Uterus (tissue), 4 donors: ENCODE measurements at places on chromosomes 4 and X. TPM values are rescaled to one million over a fixed set of nuclear protein-coding genes. Genes with fewer than 3 reads are reported as not detected.
A peak's percentile ranks its signal among the peaks of the same experiment; 100 is the strongest.

- no peak for DNase-seq
Measured at GRCh38 chr4:110610940-110611831, 11.7 kb downstream of the PITX2 start.

DNA sequence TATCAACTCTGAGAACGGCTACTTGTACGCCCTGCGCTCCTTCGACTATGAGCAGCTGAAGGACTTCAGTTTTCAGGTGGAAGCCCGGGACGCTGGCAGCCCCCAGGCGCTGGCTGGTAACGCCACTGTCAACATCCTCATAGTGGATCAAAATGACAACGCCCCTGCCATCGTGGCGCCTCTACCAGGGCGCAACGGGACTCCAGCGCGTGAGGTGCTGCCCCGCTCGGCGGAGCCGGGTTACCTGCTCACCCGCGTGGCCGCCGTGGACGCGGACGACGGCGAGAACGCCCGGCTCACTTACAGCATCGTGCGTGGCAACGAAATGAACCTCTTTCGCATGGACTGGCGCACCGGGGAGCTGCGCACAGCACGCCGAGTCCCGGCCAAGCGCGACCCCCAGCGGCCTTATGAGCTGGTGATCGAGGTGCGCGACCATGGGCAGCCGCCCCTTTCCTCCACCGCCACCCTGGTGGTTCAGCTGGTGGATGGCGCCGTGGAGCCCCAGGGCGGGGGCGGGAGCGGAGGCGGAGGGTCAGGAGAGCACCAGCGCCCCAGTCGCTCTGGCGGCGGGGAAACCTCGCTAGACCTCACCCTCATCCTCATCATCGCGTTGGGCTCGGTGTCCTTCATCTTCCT, 2.7 kb downstream of the PCDH10 start:
- no peak for DNase-seq

- no peak for DNase-seq
Measured at GRCh38 chr4:26885912-26886274, 25.3 kb downstream of the STIM2 start.

- DNase-seq = no peak
Measured at GRCh38 chrX:40445691-40446090, 135.1 kb upstream of the ATP6AP2 start.

DNA sequence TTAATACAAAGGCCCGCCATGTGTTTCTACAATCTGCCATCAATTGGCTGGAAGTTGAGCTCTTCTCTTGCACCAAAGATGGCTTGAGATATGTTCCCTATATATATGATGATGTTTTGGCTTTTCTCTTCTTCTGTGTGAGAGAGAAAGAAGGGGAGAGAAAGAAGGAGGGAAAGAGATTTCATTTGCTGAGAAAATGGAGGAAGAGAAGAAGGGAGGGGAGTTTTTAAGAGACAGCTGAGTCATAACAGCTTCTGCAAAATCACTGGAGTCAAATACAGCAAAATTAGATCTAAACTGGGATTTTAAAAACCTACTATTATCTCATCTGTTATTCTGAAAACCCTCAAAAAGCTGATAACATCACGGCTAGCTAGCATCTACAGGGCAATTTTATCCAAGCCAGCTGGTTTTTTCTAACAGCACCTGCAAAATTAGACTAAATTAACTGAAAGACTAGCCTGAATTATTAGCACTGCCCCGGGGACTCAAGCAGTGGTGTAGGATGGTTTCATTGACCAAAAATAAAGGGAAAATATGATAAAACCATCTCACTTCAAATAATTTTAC, 647.6 kb upstream of the ACTRT1 start:
- DNase-seq = no peak

MAP3K15 gene
- total RNA-seq = not detected

SPANXN3 gene
- not detected for total RNA-seq

HSFX3 gene
- total RNA-seq = not detected

BEX4 gene
- total RNA-seq = 53.2 TPM

- no peak for DNase-seq
Measured at GRCh38 chr4:30962939-30963338, 242.8 kb downstream of the PCDH7 start.

RBMXL3 gene
- not detected for total RNA-seq

SSX4 gene
- not detected for total RNA-seq

DNA sequence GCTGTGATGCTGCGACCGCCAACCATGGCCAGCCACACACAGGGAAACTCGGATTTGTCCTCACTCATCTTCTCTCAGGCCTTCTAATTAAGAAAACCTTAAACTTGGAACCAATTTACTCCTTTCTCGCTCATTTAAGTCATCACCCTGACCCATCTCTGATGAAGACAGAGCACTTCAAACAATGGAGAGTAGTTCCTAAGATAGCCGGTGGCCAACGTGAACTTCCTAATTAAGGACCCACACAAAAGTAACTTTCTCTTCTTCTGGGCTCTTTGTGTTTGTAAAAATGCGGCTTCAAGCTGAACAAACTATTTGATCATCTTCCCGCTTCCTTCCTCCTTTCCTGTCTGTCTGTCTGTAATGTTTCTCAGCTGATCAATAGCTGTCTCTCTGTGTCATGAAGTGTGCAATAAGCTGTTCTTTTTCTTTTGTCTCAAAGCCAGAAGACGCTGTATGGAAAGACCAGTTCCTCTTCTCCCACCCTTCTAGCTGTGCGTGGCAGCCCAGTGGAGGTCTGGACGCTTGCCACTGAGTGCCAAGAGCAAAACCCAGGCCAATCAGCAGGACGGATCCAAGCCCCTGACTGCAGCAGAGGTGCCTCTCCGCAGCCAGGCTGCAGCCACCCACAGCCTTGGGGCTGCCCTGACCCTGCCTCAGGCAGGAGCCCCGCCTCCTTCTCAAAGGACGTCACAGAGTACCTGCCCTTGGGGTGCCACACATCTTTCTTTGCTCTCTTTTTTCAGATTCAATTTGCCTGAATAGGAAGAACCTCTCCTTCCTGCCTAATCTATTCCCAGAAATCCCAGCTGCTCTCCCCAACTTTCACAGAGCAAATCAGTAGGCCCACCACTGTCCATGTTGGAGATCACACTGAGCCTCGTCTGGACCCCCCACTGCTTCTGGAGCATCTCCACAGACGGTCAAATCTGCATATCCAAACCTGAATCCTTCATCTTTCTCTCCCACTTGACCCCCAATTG, 59.3 kb downstream of the MAML3 start:
- no peak for DNase-seq

- peak; percentile 28 for DNase-seq
Measured at GRCh38 chr4:154626793-154627484, 14.5 kb upstream of the FGG start.

DNA sequence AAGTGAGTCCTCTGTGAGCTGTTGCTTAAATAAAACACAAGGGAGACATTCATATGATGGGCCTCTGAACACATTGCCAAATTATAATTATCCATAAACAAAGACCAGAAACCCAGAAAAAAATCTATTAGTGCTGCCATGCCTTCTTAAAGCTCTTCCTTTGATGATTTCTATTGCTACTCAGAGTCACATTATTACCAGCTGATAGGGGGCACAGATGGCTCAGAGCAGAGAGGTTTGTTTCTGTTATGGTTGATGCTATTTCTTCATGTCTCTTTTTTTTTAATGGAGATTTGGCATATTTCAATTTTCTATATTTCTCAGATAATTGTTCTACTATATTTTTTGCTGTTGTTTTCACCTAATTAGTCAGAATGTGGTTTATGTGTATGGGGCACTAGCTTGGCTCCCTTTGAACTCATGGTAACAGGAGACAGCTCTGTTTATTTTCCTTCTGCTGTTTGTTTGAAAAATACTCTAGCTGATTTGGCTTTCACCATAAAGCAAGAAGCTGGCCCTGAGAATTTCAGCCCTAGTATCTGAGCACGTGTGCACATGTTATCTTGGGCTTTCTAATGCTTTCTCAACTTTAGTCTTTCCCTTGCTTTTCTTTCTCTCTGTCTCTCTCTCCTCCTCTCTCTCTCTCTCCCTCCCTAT, 568.8 kb downstream of the PPARGC1A start:
- DNase-seq = no peak

DNA sequence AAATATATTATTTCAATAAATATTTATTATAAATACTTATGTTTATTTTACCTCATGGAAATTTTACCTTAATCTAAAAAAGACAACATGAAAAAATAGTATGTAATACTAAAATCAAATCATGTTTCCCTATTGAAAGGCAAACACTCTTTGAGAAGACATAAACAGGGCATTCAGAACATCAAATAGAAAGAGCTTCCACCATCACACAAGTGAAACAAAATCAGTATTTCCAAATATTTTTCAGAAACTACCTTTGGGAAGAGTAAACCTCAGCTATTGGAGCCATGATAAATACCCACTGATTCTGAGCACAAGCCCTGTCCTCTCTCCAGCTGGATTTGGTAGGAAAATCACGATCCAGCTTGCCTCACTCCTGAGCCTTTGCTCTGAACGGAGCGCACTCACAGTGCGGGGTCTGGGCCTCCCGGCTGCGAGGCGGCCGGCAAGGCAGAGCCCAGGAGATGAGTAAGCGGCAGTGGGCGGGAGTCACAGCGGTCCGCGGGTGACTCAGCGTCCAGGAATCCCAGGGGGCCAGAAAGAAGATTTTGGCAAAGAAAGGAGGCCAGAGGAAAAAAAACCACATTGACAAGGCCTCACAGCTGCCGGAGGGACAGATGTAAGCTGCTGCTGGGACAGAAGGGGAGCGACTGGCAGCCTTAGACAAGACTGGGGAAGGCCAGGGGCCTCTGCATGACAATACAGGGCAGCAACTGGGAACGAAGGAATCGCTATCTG, 14.7 kb upstream of the ANXA5 start:
- peak; percentile 92 for DNase-seq

DNA sequence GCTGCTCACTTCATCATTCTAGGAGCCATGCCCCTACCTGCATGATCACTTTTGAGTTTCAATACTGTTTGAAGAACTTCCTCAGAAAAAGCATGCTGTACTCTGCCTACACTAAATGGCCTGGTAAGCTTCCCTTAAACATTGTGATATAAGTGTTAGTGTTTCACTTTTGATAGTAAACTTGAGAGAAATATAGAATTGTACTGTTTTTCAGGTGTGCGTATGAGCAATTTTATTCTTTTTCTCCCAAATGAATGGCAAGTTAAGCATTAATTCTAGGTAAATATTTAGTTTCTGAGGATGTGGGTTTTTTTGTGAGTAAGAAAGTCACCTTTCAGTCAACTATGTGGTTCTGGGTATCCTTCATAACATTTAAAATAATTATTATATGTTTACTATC, 484.5 kb downstream of the IL15 start:
- DNase-seq = no peak

KIF4A gene
- 11.1 TPM for total RNA-seq

- DNase-seq = peak; percentile 51
Measured at GRCh38 chrX:72003811-72004750, 93.4 kb downstream of the NHSL2 start.

BEX1 gene
- 12.1 TPM for total RNA-seq

- no peak for DNase-seq
Measured at GRCh38 chr4:92231511-92231910, 72.3 kb upstream of the GRID2 start.

DNA sequence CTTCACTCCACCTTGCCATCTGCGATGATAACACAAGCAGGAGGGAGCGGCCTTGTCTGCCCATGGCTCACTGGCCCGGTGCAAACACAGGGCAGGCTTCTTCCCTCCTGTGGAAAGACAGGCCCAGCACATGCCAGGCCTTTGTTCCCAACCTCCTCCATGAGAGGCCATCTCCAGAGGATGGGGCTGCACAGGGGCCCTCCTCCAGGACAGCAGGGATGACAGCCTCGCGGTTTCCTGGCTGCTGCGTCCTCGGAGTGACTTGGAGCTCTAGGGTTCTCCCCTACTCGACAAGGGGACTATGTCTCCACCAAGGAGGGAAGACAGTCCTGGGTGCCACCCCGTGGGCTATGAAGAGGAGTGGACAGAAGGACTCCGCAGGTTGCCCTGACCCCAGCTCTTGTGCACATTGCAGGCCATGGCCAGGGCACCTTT, 21.8 kb downstream of the RNF212 start:
- DNase-seq = no peak

DNA sequence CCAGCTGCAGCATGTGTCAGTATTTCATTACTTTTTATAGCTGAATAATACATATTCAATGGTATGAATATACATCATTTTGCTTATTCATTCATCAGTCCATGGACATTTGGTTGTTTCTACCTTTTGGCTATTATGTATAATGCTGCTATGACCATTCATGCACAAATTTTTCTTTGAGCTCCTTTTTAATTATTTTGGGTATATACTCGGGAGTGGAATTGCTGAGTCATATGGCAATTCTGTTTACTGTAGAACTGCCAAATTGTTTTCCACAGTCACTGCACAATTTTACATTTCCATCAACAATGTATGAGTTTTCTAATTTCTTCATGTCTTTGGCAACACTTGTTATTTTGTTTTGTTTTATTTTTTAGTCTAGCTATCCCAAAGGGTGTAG, 405.9 kb upstream of the PITX2 start:
- no peak for DNase-seq

DNA sequence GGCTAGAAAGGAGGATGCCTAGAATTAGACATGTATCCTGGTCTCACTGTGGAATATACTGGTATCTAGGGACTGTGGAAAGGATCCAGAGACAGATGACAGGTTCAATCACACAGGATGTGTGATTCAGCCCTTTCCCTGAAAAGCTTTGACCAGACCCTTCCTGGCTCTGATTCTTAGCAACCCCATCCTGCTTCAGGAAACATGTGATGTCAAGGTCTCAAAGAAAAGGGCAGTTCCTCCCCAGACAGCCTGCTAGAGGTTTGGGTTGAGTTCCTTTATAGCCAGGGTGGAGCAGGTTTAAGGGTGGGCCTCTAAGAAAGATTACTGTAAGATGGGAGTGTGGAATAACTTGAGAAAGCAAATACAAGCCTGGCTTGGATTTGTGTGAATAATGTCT, 3.0 kb downstream of the BMP15 start:
- DNase-seq = no peak

MAGEA2B gene
- not detected for total RNA-seq

GRCh38 chr4:143021384-143021783, 163.3 kb upstream of the USP38 start:
- DNase-seq = no peak

UGT2A3 gene
- not detected for total RNA-seq

- DNase-seq = no peak
Measured at GRCh38 chr4:186622788-186623464, 67.6 kb upstream of the MTNR1A start.

PAK3 gene
- 20.2 TPM for total RNA-seq

DNA sequence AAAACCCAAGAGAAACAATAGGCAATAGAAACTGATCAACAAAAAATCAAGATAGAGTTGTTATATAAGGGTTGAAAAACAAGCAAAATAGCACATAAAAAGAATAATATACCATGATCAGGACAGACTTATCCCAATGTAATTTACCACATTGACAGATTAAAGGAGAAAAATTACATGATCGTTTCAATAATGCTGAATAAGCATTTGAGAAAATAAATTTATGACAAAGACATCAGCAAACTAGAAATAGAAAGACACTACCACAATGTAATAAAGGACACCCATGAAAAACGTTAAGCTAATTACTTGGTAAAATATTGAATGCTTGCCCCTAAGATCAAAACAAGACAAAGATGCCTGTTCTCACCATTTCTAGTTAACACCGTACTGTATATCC, 105.6 kb downstream of the ARHGEF9 start:
- DNase-seq = no peak
